ENCODE measurements at places on chromosomes 6 and 20. TPM values are rescaled to one million over a fixed set of nuclear protein-coding genes. Genes with fewer than 3 reads are reported as not detected.

DNA sequence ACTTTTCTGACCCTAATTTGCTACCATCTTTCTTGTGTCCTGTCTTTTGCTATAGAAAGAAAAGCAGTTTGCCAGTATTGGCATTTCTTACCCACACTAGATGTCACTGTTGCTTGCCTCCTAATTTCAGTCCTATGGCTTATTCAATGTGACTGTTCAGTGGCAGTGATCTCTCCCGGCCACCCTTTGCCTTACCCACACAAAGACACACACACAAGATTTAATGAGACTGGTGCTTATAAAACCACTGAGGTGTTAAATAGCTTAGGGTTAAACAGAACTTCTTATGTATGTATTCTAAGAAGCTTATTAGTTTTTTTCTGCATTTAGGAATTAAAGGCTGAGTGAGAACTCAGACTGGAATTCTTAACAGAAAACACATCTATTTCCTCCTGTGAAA lies 233.6 kb upstream of the ASCC3 start:
- DNase-seq, result no peak

- DNase-seq, result no peak
These were observed 19.2 kb upstream of the TBC1D22B start for GRCh38 chr6:37238381-37238780.

DNA sequence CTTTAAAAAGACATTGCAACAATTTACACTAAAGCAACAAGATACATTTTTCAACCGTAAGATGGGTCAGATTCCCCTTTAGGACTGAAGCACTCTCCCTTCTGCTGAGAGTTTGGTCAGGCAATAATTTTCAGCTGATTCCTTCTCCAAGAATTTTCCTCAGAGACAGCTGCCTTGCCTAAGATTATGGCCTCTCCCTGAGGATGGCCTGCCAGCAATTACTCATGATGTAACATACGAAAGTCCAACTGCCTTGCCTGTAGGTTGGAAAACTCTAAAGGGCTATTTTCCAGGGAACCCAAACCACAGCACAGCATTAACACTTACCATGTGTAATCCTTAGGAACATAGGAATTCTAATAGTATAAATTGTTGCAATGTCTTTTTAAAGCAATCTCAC lies 229.1 kb upstream of the FLRT3 start:
- DNase-seq, result no peak

- DNase-seq, result no peak
These were observed 20.0 kb upstream of the ASXL1 start for GRCh38 chr20:32337937-32338661.

DNA sequence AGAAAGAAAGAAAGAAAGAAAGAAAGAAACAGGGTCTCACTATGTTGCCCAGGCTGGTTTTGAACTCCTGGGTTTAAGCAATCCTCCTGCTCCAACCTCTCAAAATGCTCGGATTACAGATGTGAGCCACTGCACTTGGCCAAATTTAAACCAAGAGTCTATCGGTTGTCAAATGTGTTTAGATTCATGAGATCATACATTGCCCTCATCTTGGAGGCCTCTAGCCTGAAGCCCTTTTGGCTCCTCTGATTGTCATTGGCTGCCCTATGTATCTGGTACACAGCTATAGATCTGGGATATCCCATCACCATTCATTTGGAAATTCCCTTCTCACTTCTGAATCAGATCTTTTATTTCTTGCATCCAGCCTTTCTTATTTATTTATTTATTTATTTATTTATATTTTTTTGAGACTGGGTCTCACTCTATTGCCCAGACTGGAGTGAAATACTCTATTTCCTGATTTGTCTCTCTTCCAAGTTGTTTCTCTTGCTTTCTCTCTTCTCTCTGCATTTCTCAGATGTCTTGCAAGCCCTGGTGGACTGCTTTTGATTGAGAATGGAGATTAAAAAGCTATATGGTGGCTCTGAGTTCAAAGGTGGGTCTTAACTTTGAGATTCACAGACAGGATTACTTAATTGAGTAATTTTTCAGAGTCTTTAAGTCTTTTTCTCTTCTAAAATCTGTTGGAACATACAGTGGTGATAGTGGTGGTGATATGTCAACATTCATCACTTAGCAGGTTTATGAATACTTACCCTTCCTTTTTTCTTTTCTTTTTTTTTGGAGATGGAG lies 121.9 kb downstream of the GJA1 start:
- DNase-seq, result no peak

Gene SGK2
- 1.2 TPM for polyA plus RNA-seq
